ENCODE measurements at places on chromosomes 12 and 14.

DNA sequence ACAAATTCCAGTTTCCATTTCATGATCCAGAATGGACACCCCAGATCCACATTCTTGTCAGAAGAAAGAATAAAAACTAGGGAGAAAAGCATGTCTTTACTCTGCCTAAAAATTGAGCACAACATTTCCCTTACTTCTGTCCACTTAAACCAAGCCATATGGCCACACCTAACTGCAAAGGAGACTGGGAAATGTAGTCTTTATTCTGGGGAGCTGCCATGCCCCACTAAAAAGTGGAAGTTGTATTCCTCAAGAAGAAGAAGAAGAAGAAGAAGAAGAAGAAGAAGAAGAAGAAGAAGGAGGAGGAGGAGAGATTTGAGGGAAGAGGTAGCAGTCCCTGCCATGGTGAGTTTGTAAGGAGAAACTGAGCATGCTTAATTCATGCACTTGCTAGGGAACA is 84.5 kb downstream of the GPR65 start:
- no peak for DNase-seq

DNA sequence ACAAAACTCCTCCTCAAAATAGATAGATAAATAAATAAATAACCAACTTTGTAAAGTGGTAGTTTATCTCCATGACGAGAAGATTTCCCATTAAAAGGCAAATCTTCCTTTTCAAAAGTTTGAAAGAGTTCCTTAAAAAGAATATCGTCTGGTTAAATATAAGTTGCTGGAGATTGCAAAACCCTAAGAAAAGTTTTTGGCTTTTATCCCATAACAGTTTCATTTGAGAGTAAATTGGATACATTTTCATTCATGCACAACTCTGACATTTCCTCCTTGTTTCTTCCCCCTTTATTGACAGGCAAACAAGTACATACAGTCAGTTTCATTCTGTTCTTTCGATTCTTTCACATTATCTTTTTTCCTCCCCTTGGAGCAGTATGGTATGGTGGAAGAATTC is 45.4 kb upstream of the BTG1 start:
- DNase-seq: no peak

GRCh38 chr14:104908303-104908702 is 16.4 kb upstream of the PLD4 start:
- no peak for DNase-seq

GRCh38 chr12:118098911-118099671 is 4.7 kb downstream of the VSIG10 start:
- DNase-seq: no peak

DNA sequence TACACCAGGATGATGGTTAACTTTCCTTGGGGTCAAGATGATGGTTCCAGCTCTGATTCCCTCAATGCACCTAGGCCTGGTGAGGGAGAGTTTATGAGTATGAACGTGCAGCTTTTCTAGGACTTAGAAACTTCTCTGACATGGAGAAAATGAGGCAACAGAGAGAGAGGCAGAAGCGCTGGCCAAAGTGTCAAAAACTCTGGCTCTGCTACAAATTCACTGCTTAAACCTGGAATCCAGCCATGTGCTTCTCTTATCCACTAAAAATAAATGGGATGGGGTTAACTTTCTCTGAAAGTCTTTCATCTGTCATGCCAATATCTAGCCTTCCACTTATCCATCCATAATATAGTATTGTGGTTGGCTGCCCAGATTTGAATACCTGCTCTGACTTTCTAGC is 568.7 kb downstream of the MED13L start:
- no peak for DNase-seq

DNA sequence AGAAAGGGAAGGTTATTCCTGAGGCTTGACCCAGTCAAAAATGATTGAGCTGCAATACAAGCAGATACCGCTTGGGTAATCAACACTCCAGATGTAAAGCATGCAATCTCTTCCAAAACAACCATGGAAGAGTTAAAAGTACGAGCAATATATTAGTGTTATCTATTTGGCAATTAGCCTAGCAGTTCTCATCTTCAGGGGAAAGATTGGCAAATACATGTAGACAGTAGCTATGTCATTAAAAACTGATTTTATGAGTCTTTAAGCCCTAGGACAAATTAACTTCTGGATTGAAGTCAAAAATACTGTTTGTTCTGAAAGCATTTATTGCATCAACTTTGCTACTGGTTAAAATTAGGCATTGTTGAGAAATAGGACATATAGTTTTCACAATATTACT is 9.3 kb upstream of the GYS2 start:
- DNase-seq: no peak

DNA sequence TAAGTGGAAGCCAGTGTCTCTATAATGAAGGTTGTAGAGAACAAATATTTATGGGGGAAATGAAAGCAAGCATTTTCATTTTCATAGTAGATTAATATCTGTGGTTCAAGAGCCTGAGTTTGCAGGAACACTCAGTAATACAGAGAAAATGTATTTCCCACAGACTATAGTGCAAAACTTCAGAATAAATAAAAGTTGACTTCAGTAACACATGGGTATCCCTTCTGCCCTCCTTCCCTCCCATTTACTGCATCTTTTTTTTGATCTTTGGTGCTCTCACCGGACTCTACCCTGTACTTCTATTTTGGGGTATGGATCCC is 75.3 kb upstream of the AMN1 start:
- no peak for DNase-seq

DNA sequence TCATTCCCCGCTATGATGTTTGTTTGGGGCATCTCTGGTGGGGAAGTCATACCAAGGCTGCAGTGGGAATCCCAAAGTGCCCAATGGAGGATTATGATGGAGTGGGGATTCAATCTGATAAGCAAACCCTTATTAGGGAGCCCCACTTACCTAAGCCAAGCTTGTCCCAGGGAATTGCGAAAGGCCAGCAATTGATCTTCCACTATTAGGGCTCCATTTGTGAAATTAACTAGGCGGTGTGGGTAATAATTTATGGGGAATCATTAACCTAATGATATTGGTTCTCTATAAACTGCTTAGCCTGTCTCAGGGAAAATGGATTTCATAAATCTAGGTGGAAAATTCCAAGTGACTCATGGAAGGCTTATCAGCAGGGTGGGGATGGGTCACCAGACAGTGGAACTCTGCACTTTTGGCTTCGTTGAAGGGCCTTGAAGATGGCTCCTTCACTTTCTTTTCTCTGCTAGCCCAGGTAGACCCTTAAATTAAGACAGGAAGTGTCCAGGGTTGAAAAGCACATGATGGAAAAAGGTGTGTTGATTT is 113.0 kb upstream of the WSCD2 start:
- DNase-seq: no peak
